Stimulated activated CD8-positive, alpha-beta memory T cell treated with anti-CD3 and anti-CD28 coated beads, Interleukin-4, amount 100 ng/mL, for 4 hours (primary cell): ENCODE measurements at places on chromosomes 13 and 19.

GRCh38 chr19:18807861-18808331 is 16.8 kb upstream of the COMP start:
- no peak for DNase-seq

DNA sequence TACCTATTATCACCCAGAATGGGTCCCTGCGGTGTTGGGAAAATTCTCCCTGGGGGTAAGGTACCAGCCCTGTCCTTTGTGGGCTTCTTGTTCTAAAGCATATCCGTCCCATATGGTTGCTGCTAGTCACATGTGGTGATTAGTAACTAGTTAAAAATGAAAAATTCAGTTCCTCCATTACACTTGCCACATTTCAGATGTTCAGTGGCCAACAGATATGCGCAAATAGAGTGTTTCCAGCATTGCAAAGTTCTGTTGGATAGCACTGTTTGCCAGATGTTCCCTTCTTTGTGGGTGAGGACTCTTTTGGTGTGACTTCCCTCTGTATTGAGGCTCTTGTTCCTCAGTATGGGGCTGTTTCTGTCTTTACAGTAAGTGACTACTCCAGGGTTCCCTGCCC is 3.8 kb downstream of the CNOT3 start:
- DNase-seq, result no peak

- DNase-seq, result no peak
Observed at GRCh38 chr19:31262725-31263191, 86.5 kb downstream of the TSHZ3 start.

GRCh38 chr13:29706923-29707322 is 111.4 kb upstream of the SLC7A1 start:
- DNase-seq, result no peak

DNA sequence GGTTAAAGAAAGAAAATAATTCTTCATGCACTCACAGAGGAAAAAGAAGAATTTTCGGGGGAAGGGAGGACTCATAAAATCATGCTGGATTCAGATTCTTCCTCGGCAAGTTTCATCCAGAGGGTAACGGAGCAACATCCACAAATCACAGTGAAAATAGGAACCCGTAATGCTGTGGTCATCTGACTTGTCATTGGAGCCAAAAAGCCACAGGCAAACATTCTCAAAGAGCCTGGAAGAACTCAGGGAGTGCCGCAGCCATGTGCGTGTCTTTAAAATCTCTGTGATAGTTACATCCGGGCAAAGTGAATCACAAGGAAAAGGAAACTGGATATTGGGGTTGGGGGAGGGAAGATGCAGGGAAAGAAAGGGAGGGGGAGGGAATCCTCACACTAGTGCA is 33.0 kb upstream of the VSTM2B start:
- no peak for DNase-seq

DNA sequence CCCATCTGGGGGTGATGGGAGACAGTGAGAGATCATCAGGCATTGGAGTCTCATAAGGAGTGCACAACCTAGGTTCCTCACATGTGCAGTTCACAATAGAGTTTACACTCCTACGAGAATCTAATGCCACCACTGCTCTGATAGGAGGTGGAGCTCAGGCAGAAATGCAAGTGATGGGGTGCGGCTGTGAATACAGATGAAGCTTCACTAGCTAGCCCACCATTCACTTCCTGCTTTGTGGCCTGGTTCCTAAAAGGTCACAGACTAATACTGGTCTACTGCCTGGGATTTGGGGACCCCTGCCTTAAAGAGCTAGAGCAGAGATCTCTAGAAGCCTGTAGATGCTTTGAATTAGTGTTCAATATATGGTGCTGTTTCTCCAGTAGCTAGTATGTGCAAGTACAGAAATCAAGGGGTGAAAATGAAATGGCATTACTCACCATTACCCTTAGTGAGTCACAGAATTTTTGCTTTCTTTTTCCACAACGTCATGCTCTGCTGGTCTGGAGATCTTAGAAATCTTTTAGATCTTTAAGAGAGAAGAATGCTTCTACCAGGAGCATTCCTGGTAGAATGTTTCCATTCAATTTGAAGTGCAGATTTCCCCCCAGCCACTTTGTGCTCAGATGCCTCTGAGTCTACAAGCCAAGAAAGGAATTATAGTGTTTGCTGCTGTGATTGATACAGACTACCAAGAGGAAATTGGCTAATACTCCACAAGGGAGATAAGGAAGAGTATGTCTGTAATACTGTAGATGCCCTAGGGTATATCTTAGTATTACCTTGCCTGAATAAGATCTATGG is 2301.2 kb downstream of the PCDH9 start:
- no peak for DNase-seq

DNA sequence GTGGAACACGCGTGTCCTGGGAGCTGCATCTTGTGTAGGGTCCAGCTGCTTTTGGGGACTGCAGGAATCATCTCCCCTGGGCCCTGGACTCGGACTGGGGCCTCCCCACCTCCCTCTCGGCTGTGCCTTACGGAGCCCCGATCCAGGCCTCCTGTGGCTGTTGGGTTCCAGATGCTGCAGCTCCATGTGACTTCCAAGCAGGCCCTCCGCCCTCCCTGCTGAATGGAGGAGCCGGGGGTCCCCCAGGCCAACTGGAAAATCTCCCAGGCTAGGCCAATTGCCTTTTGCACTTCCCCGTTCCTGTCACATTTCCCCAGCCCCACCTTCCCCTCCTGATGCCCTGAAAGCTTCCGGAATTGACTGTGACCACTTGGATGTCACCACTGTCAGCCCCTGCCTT is 6.2 kb upstream of the PGLS start:
- no peak for DNase-seq

DNA sequence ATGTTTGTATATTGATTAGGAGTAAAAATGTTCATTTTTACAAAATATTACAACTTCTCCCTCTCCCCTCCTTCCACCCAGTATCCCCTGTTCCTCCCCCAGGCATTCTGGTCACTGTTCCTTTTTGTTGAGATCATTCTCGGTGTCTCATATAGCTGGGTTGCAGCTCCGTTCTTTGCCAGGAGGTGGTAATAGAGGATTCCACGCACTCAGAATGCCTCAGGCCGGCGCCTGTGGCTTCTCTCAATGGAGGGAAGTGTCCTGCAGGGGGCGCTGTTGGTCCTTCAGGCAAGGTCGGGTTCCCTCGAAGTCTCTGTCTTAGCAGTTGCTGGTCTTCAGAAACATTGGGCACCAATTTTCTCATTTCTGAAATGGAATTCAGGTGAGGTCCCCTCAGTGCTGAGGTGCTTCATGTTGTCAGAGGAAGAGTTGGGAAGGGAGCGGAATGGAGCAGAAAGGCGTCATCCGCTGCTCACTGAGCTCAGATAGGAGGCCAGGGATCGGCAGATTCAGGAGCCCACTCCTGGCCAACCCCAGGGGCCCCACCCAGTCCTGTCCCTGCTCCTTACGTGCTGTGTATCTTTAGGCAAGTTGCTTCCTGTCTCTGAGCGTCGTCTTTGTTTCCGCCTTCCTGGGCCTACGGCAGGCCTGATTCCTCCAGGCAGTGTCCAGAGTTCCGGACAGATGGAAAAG is 10.3 kb upstream of the GARIN5A start:
- no peak for DNase-seq

- DNase-seq, result no peak
Observed at GRCh38 chr19:40326201-40326600, 22.0 kb downstream of the C19orf47 start.
